CD4-positive, alpha-beta T cell treated with Interferon alpha-2 for 1 hour (primary cell): ENCODE measurements at places on chromosomes 6 and 20.

GRCh38 chr20:45039475-45039820 is 61.5 kb downstream of the KCNS1 start:
- DNase-seq: no peak

GRCh38 chr20:6811262-6812035 is 44.0 kb downstream of the BMP2 start:
- DNase-seq: no peak

- no peak for DNase-seq
These were observed 15.0 kb upstream of the JARID2 start for GRCh38 chr6:15230827-15231226.

GRCh38 chr6:31898383-31899011 is 999 bp upstream of the EHMT2 start:
- peak; percentile 76 for DNase-seq

GRCh38 chr20:17939622-17940223 is 28.9 kb downstream of the SNX5 start:
- DNase-seq: no peak

GRCh38 chr6:28269492-28269891 is 2.5 kb downstream of the ZSCAN26 start:
- no peak for DNase-seq

- DNase-seq: no peak
These were observed 195.9 kb downstream of the AKAP7 start for GRCh38 chr6:131331151-131331550.

DNA sequence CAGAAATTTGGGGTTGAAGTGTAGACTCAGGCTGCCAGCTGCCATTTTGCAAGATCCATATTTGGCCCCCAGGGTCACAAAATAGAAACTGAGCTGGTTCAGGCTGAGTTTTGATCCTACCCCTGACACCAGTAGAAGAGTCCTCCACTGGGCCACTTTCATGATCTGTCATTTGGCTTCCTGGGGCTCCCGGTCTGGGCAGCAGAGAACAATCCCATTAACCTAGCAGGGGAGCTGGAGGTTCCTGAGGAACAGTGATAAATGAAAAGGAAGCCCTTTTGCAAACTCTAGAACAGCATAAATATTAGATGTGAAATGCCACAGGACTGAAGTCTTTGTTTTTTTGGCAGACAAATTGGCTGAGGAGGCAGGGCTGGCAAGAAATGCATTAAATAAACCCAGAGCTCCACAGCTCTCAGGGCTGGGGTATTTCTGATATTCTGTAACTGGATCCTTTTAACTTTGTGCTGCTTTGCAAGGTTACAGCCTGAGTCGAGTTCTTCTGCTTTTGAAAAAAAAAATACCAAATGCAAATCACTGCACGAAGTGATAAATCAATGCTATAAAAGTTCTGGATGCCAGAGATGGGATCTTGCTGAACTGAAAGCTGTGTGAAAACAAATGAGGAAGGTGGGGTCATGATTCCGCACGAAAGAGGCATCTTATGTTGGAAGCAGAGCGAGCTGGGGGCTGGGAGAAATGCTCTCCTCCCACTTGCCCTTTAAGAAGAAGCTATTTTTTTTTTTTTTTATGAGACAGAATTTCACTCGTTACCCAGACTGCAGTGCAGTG is 64.4 kb downstream of the SULF2 start:
- DNase-seq: no peak

GRCh38 chr6:170062209-170062914 is 228.5 kb downstream of the DLL1 start:
- no peak for DNase-seq

- DNase-seq: no peak
These were observed 71.2 kb downstream of the RAMACL start for GRCh38 chr6:166515072-166515810.

DNA sequence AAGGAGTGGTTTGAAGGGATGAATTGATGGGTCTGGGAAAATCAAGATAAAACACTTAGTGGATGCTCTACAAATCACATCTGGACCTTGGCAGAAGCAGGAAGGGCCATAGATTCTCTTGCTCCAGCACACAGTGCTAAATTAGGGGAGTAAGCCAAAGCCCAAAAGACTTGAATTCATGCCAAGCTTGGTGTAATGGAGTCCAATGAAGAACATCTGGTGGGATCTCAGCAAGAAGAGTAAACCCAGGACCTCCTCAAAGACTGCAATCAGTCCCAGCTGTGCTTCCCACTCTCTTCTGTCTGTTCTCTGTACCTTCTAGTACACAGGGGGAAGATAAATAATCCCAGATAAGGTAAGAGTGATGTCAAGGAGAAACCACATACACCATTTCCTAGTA is 683.4 kb downstream of the RNF144B start:
- no peak for DNase-seq

DNA sequence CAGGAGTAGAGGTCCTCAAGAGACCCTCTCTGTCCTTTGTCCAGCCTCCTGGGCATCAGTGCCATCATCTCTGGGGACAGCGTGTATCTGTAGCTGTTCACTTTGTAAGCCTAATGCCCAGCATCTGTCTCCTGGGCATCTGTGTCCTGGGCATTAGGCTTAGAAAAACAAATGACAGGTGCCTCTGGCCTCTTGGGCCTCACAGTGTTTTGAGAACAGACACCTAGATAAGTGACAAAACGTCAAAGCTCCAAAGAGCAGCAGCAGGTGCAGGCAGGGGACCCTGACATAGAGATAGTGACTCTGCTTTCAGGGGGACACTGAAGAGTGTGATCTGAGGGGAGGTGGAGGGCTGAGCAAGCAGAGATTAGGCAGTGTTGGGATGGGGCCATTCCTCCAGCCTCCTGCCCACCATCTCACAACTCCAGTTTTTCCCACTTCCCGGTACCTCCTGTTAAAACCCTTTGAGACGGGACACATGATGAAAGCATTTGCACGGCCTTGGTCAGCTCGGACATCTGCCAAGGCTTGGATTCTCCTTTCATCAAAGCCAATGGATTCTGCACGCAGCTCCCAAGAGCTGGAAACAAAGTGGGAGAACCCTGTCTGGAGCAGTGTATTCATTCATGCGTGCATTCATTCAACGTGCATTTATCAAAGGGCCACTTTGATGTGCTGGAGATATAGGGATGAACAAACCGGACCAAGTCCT is 55.5 kb upstream of the CD93 start:
- no peak for DNase-seq

DNA sequence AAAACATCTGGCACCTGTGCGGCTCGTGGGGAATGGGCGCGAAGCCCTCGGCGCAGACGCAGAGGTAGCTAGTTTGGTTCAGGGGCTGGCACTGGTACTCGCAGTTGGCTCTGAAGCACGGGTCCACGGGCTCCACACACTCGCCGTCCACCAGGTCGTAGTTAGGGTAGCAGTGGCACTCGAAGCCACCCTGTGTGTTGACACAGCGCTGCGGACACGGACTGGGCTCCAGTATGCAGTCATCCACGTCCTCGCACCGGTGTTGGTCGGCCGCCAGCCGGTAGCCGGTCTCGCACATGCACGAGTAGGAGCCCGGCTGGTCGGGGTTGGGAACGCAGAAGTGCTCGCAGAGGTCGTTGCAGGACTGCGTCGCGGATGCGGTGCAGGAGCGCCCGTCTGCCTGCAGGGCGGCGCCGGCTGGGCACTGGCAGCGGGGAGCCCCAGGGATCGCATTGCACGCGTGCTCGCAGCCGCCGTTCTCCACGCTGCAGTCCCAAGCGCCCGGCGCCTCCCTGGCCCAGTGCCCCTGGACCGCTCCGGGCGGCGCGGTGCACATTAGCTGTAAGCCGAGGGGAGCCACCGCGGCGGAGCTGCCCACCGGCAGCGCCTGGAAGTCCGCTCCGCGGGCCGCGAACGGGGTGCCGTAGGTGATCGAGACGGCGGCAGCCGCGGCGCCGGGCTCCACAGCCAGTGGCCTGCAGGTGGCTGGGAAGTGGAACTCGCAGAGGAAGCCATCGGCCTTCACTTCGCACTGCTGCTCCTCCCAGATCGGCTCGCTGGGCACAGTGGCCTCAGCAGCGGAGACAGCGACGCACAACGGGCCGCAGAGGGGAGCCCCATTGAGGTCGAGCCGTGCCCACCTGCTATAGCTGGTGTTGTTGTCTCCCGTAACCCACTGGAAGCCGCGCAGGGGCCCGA is 930 bp downstream of the THBD start:
- peak; percentile 52 for DNase-seq

DNA sequence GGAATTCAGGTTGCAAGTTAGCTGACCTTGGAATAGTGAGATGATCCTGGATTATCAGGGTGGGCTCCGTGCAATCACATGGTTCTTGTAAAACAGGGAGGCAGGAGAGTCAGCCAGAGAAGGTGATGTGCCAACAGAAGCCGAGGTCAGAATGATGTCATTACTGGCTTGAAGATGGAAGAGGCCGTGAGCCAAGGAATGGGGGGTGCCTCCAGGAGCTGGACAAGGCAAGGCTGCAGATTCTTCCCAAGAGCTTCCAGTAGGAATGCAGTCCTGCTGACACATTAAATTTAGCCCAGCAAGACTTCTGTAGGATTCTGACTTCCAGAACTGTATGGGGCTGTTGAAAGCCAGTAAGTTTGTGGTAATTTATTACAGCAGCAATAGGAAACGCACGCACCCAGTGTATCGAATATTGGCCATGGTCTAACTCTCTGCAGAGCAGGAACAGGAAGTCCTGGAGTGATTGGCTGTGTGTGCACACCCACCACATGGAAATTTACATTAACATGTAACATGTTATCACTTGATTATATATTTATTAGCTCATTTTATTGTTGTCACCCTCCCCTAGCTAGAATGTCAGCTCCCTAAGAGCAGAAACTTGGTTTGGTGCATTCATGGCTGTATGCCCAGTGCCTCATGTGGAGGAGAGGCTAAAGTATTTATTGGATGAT is 19.1 kb downstream of the SLC24A3 start:
- no peak for DNase-seq

- peak; percentile 70 for DNase-seq
These were observed 49.6 kb downstream of the ATXN1 start for GRCh38 chr6:16711546-16712254.

DNA sequence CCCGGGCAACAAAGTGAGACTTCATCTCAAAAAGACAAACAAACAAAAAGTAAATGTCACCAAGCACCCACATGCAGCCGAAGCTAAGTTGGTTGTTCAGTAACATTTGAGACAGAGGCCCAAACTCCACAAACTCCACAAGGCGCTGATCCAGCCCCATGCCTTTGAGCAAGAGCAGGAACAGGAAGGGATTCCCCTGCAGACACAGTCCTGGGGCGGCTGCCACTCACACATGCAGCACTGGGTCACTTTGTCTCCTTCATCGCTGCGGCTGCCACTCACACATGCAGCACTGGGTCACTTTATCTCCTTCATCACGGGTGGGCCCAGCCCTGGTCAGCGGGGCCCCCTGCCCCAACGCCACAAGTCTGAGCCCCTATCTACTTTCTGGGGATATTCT is 246.9 kb upstream of the RREB1 start:
- no peak for DNase-seq

DNA sequence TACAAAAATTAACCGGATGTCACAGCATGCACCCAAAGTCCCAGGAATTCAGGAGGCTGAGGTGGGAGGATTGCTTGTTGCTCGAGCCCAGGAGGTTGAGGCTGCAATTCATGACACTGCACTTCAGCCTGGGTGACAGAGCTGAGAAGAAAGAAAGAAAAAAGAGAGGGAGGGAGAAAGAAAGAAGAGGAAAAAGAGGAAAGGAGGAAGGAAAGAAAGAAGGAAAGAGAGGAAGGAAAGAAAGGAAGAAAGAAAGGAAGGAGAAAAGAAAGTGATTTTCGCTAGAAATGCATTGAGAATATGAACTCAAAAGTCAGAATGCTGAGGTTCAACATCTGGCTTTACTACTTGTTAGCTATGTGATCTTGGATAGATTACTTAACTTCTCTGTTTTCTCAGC is 6.6 kb downstream of the SENP6 start:
- no peak for DNase-seq

- no peak for DNase-seq
These were observed 2.4 kb downstream of the KLC4 start for GRCh38 chr6:43061861-43062260.

DNA sequence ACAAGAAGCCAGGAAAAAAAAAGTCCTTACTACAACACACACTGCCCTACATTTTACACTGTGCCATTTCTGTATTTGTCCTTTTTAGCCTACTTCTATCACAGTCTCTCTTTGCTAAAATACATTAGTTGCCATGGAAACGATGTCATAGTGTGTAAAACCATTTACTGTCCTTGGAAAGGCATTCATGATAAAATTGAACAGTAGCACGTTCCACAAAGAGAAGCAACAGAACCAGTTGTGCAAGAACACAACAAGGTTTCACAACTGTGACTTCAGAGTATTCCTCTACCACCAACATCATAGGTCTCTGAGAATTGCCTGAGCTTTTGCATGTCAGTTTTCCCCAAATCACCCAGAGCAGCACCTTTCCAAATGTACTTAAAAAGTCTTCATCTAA is 20.5 kb downstream of the FYN start:
- DNase-seq: no peak

DNA sequence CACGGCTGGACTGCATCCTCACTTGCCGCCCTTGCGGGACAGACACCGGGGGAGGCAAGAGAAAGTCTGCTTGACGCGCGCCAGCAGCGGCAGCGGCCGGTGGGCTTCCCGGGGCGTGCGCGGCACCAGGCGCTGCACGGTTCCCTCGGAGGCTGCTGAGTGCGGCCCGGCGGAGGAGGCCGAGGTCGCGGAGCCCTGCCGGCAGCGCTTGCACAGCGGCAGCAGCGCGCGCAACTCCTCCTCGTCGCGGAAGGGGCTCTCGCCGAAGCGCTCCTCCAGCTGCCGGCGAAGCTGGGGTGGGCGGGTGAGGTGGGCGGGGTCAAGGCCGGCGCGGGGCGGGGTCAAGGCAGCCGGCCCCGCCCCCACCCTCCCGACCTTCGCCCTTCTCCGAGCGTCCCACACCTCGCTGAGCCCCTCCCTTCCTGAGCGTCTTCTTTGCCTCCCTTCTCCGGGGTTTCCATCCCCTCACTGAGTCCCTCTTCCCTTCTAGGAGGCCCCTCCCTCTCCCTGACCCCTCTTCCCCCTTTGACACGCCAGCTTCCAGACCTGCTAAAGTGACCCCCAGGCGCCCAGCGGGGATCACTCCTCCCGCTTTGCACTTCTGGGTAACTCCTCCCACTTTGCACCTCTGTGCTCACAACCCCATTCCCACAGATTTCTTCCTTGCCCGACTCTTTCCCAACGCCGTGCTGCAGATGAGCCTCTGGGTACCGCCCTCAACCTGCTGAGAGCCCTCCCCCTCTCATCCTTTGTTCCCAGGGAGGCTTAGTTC is 8.8 kb downstream of the DUSP15 start:
- peak; percentile 78 for DNase-seq

GRCh38 chr6:26029570-26029856 is 57.7 kb upstream of the HFE start:
- DNase-seq: no peak

GRCh38 chr6:20286968-20287565 is 74.8 kb upstream of the MBOAT1 start:
- no peak for DNase-seq

GRCh38 chr20:14148042-14148441 is 152.7 kb downstream of the MACROD2 start:
- no peak for DNase-seq

DNA sequence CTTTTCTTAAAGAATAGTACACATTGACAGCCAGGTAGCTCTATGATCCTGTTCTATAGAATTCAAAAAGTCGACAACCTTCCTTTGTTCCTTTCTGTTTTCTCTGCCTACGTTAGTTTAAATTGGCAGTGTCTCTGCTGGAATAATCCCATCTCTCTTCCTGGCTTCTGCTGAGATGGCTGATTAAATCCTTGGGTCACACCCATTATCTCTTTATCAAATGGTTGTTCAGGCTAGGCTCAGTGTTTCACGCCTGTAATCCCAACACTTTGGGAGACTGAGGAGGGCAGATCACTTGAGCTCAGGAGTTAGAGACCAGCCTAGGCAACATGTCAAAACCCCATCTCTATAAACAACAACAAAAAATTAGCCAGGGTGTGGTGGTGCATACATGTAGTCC is 44.4 kb downstream of the HFE start:
- DNase-seq: no peak

- peak; percentile 91 for DNase-seq
These were observed 31.0 kb upstream of the EZR start for GRCh38 chr6:158849899-158850806.
